ENCODE measurements at places on chromosomes 4 and X. TPM values are rescaled to one million over a fixed set of nuclear protein-coding genes. Genes with fewer than 3 reads are reported as not detected.

- no peak for DNase-seq
Measured at GRCh38 chrX:18668071-18668835, 3.7 kb downstream of the RS1 start.

- no peak for DNase-seq
Measured at GRCh38 chr4:113881256-113881655, 98.2 kb downstream of the ARSJ start.

GRCh38 chrX:21905313-21905712 lies 35.2 kb upstream of the SMS start:
- DNase-seq = no peak

CLNK gene
- not detected for total RNA-seq

SLIT2 gene
- not detected for total RNA-seq

DNA sequence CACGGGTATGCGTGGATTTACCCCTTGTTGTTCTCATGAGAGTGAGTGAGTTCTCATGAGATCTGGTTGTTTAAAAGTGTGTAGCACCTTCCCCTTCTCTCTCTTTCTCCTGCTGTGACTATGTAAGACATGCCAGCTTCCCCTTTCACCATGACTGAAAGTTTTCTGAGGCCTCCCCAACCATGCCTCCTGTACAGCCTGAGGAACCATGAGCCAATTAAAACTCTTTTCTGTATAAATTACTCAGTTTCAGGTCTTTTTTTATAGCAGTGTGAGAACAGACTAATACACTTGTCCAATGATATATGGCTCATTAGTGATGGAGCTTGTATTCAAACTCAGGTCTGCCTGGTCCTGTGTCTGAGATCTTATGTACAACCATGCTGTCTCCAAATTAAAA lies 28.5 kb upstream of the RTL3 start:
- no peak for DNase-seq

DNA sequence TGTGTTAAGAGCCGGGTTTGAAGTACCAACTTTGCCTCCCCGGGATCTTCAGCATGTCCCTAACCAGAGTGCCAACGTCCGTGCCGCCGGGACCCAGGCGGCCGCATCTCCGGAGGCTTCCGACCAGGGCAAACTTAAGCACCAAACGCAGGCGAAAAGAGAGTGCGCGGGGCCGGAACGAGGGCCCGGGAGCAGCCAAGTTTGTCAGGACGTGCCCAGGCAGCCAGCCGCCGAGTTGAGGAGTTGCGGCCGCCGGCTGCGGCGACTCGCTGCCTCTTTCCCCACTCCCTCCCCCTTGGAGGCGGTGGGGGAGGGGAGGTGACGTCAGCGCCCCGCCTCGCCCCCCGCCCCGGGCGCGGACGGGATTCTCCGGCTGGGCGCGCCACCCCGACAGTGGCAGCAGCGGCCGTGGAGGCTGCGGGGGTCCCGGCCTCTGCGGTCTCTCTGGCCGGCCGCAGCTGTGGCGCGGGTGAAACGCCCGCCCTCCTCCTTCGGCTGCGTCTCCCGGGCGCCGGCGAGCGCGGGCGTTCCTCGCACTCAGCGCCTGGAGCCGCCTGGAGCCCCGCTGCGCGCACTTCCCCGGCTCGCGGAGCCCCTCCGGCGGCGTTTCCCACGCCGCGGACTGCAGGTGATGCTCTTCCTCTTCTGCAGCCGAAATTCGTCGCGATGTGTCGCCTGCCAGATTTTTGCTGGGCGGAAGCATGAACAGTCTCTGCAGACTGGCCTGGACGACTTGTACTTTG lies 2.9 kb upstream of the FAT1 start:
- peak; percentile 84 for DNase-seq

- peak; percentile 85 for DNase-seq
Measured at GRCh38 chr4:142567620-142568451, 278.3 kb downstream of the INPP4B start.

All from HT-29 (cell line).